Adrenal gland (tissue), 19 donors: ENCODE measurements at places on chromosomes 2 and 18. TPM values are rescaled to one million over a fixed set of nuclear protein-coding genes. Genes with fewer than 3 reads are reported as not detected.

TTC32 gene
- 21.0 TPM for total RNA-seq

SLC39A6 gene
- total RNA-seq = 30.5 TPM

PAIP2B gene
- total RNA-seq = 5.9 TPM

PRKD3 gene
- total RNA-seq = 82.9 TPM

CNTNAP5 gene
- 0.96 TPM for total RNA-seq

GAL3ST2 gene
- total RNA-seq = 0.25 TPM
